ENCODE measurements at places on chromosomes 2 and 18. TPM values are rescaled to one million over a fixed set of nuclear protein-coding genes. Genes with fewer than 3 reads are reported as not detected.

TYW5 gene
- total RNA-seq = 9.0 TPM

- no peak for DNase-seq
Measured at GRCh38 chr2:17182399-17182798, 335.8 kb downstream of the RAD51AP2 start.

GRCh38 chr2:149075853-149076252 is 37.4 kb downstream of the LYPD6B start:
- no peak for DNase-seq

SLC14A1 gene
- total RNA-seq = 6.2 TPM

DNA sequence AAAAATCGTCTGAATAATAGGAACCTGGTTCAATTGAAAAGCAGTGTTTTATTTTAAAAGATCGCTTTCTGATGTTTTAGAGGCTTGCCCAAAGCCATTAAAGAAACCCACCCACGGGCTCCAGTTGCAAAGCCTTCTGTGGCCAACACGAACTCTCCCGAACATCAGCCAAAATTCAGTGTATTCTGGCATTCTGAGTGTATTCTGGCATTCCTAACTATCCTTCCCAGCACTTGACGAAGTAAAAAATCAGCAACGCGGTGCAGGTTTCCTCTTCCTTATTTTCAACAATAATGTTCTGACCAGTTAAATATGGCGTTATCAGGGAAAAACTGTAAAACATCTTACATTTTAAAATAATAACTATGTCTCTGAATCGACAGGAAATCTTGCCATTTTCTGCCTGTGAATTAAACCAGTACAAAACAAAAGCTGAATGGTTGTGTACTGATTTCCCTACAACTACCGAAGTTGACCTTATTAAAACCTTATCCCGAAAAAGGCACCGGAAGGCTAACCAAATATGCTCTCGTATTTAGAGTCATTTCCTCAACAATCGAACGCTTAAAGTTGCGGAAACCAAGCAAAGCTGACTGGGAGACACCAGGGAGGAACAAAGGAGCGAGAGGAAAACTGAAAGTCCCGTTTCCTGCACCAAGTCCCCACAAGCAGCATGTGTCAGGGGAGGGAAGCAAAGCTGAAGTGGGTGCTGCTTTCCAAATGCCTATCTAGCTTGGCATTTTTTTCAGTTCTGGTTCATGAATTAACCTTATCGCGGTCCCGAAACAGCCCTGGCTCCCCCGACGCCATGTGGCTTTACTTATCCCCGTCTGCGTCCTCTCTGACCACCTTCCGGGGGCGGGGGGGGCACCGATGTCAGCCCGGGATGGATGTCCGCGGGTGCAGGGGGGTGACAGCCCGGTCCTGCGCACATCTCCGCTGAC is 44.3 kb downstream of the ZNF516 start:
- DNase-seq = peak; percentile 45

GDF7 gene
- total RNA-seq = under 0.01 TPM

GRCh38 chr2:66574701-66575624 is 140.0 kb downstream of the MEIS1 start:
- DNase-seq = peak; percentile 45

GRCh38 chr2:238081561-238081960 is 18.6 kb upstream of the ESPNL start:
- DNase-seq = no peak

CAPN14 gene
- not detected for total RNA-seq
